Activated naive CD4-positive, alpha-beta T cell treated with anti-CD3 and anti-CD28 coated beads, Interleukin-2, amount 10 ng/mL, durations not matched to agents 7 days and 5 days (primary cell): ENCODE measurements at places on chromosomes 4 and X.

DNA sequence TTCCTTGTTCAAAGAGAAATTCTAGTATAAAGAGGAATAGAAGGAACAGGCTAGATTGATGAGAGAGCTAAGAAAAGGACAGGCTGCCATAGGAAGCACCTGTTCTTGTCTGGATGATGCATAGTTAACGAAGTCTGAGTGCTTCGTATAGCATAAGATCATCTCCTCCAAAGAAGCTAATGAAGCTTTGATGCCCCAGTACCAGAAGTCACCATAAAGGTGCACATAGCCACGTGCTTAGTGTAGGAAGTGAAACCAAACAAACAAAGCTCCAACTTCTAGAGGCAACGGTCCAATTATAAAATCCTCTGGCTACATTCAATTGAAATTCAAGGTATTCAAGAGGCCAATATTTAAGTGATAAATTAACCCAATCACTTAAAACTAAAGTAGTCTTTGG, 31.0 kb downstream of the AFAP1 start:
- no peak for DNase-seq
- no peaks in the 10 kb centered on the region for H3K36me3 ChIP-seq
- no peaks in the 10 kb centered on the region for H3K27me3 ChIP-seq
- H3K4me3 ChIP-seq = no peak overlapping the region
- H3K27ac ChIP-seq = no peak overlapping the region

- H3K27me3 ChIP-seq = peaks cover 78% of the 10 kb centered on the region
- H3K27ac ChIP-seq = no peak within 1 kb of the TSS
- H3K4me1 ChIP-seq = peaks cover 16% of the 10 kb centered on the region
- peak within 1 kb of the TSS; percentile 76 for H3K4me3 ChIP-seq
These were observed at the start of gene SCD5 for GRCh38 chr4:82798168-82799005. Gene SCD5 (minus strand): TSS chr4:82798796. CDS start chr4:82798537, 259 bp downstream.

DNA sequence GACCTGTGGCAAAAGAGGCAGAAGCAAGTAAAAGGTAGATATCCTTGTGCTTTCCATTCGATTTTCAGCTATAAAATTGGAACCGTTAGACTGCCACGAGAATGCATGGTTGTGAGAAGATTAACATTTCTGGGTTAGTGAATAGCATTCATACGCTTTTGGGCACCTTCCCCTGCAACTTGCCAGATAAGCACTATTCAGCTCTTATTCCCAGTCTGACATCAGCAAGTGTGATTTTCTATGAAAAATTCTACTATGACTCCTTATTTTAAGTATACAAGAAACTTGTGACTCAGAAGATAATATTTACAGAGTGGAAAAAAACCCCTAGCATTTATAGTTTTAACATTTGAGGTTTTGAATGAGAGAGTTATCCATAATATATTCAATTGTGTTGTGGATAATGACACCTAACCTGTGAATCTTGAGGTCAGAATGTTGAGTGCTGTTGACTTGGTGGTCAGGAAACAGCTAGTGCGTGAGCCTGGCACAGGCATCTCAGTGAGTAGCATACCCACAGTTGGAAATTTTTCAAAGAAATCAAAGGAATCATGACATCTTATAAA, 3.9 kb downstream of the FGB start:
- no peak overlapping the region for H3K27ac ChIP-seq
- H3K4me3 ChIP-seq = no peak overlapping the region
- no peak for DNase-seq
- H3K4me1 ChIP-seq = no peaks in the 10 kb centered on the region
- H3K36me3 ChIP-seq = no peaks in the 10 kb centered on the region

GRCh38 chr4:38237139-38237538, 276.9 kb downstream of the PTTG2 start:
- H3K27ac ChIP-seq = no peak overlapping the region
- no peak overlapping the region for H3K4me3 ChIP-seq
- H3K36me3 ChIP-seq = no peaks in the 10 kb centered on the region
- H3K27me3 ChIP-seq = peaks cover 11% of the 10 kb centered on the region

DNA sequence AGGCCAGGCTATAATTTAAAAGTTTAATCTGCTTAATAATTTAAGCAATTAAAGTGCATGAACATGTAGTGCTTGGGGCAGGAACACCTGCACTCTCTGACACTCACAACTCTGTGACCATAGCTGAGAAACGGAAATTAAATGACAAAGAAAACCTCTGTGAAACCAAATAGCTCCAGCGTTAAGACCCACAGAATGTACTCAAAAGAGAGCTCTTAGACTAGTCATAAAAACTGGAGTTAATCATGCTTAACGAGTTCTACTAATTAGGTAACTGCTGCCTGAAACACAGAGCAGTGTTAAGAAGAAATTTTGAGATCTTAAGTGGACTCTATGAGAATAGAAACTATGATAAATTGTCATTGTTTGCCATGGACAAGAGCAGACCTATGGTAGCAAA, 174.4 kb upstream of the SPIN4 start:
- H3K27me3 ChIP-seq = no peaks in the 10 kb centered on the region
- no peak overlapping the region for H3K27ac ChIP-seq
- H3K4me3 ChIP-seq = no peak overlapping the region
- DNase-seq = no peak

DNA sequence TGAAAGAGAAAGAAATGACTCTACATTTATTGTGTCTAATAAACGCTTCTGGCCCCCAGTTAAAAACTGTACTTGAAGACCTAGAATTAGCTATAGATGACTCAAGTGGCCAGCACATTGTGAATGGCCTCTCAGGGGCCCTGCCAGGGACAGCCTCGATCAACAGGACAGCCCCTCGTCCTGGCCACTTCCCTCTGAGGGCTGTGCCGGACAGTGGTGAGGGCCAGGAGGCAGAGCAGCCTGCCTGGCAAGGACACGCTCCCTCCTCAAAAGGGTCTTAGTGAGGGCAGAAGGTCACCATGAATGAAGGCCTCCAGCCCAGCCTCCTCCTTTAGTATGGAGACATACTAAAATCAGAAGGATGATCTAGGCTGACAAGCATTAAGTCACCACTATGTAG, 16.5 kb downstream of the RNF212 start:
- H3K27ac ChIP-seq = no peak overlapping the region
- peaks cover 19% of the 10 kb centered on the region for H3K27me3 ChIP-seq
- no peaks in the 10 kb centered on the region for H3K36me3 ChIP-seq
- H3K4me1 ChIP-seq = no peaks in the 10 kb centered on the region

DNA sequence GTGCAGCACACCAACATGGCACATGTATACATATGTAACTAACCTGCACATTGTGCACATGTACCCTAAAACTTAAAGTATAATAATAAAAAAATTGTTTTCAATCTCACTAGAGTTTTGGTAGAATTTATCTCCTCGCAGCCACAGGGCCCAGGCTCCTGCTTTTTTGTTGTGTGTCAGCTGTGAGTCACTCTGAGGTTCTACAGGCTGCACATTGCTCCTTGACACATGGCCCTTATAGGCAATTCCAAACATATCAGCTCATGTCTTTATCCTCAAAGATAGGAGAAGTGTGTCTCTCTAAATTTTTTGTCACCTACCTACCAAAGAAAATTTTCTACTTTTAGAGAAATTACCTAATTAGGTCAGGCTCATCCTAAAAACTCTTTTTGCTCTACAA, 252.1 kb upstream of the ADGRL3 start:
- no peaks in the 10 kb centered on the region for H3K36me3 ChIP-seq
- no peak overlapping the region for H3K4me3 ChIP-seq
- no peak for DNase-seq

- no peaks in the 10 kb centered on the region for H3K4me1 ChIP-seq
- peaks cover 55% of the 10 kb centered on the region for H3K36me3 ChIP-seq
- no peak overlapping the region for H3K4me3 ChIP-seq
- H3K27me3 ChIP-seq = no peaks in the 10 kb centered on the region
- DNase-seq = no peak
These were observed 27.6 kb downstream of the ANXA5 start for GRCh38 chr4:121669163-121669550.

DNA sequence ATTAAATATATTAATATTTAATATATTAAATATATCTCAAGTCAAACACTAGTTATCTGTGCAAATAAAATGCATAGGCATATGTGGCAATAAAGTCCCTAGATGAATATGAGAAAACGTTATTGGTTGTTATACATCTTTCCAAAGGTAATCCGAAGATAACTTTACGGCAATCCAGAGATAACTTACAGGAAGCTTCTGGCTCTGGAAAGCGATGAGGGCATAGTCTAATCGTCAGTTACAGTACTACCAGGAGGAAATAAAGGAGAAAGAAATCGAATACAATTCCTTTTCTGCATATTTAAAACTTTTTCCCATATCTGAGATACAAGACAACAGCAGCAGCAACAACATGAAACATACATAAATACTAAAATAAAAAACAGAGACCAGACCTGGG, 35.3 kb downstream of the CNOT6L start:
- H3K27ac ChIP-seq = no peak overlapping the region
- H3K27me3 ChIP-seq = no peaks in the 10 kb centered on the region
- DNase-seq = no peak
- peaks cover 15% of the 10 kb centered on the region for H3K36me3 ChIP-seq

DNA sequence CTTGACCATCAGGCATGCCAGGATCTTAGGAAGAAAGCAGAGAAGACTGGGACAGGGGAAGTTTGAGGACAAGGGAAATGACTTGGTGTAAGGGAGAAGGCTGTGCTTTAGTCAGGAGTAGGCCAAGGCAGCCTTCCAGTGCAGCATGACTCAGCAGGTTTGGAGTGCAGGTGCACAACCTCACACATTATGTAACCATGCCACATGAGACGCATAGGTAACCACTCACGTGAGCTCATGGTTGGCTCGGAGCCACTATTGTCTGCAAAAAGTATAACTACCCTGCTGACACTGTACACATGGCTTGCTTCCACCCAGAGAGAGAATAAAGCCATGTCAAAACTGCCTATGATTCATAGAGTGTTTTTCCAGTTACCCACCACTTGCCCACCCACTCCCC, 715.9 kb downstream of the SMARCA1 start:
- no peak for DNase-seq
- no peaks in the 10 kb centered on the region for H3K4me1 ChIP-seq
- no peaks in the 10 kb centered on the region for H3K36me3 ChIP-seq
- H3K27me3 ChIP-seq = no peaks in the 10 kb centered on the region

DNA sequence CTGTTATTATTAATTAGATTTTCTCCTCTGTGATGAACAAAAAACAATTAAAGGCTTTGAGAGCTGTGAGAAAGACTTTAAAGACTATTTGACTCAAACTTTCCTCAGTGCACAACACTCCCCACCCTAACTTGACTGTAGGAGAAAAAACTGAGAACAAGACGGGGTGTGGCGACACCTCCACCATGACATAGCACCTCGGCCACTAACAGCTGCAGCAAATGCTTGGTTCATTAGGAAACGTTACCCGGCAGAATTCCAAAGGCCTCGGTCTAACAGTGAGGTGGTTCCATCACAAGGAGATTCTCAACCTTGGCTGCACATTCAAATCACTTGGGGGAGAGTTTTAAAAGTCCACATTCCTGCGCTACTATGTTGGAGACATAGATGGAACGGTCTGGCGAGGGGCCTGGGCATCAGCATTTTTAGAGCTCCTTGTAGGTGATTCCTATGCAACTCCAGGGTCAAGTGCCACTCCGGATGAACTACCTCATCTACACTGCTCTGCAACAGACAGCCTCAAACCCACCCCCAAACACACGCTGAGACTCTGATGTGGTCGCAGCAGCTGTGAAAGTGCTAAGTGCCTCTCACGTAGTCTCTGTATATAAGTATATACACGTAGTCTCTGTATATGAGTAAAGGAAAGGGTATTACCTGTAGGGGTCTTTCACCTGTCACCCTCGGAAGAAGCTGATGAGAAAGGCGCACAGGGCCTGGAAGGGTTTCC, 1.0 kb downstream of the FGFBP2 start:
- peaks cover 18% of the 10 kb centered on the region for H3K27me3 ChIP-seq
- peaks cover 27% of the 10 kb centered on the region for H3K4me1 ChIP-seq
- peak; percentile 49 for DNase-seq
- H3K36me3 ChIP-seq = no peaks in the 10 kb centered on the region
- H3K4me3 ChIP-seq = peak overlapping the region; percentile 55

GRCh38 chr4:66178906-66179305, 508.6 kb upstream of the EPHA5 start:
- H3K27me3 ChIP-seq = no peaks in the 10 kb centered on the region
- no peaks in the 10 kb centered on the region for H3K36me3 ChIP-seq
- no peaks in the 10 kb centered on the region for H3K4me1 ChIP-seq

DNA sequence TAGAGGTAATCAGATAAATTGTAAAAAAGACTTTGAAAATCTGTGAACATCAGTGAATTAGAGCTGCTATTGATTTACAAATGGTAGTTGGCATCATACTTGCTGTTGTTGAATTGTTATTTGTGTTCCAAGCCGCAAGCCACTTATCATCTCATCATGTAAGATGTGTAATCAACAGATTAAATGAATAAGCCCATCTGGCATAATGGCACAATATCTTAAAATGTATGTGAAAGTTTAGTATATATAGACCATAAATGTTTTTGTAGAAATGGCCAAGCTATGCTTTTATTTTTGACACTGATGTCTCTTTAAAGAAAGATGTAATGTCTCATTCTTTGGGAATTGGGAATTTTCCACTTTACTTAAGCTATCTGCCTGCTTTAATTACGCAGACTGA, 682.6 kb upstream of the GNPDA2 start:
- no peak overlapping the region for H3K27ac ChIP-seq
- H3K36me3 ChIP-seq = no peaks in the 10 kb centered on the region
- no peak for DNase-seq
- no peaks in the 10 kb centered on the region for H3K4me1 ChIP-seq
- H3K4me3 ChIP-seq = no peak overlapping the region

GRCh38 chrX:106415276-106415895, 196.4 kb upstream of the RADX start:
- H3K36me3 ChIP-seq = no peaks in the 10 kb centered on the region
- H3K27me3 ChIP-seq = no peaks in the 10 kb centered on the region
- no peaks in the 10 kb centered on the region for H3K4me1 ChIP-seq
- no peak for DNase-seq
- H3K27ac ChIP-seq = no peak overlapping the region

DNA sequence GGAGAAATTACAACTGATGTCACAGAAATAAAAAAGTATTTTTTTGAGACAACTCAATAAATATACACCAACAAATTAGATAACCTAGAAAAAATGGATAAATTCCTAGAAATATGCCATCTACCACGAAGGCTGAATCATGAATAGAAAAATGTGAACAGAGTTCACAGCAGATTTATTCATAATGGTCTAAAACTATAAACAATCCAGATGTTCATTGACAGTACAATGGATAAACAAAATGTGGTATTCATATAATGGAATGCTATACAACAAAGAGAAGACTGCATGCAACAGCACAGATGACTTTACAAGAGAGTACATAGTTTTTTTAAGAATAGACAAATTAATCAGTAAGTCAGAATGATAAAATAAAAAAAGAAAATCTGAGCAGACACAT, 55.2 kb downstream of the CLOCK start:
- no peak overlapping the region for H3K27ac ChIP-seq
- DNase-seq = no peak
- H3K4me1 ChIP-seq = no peaks in the 10 kb centered on the region
- no peak overlapping the region for H3K4me3 ChIP-seq
- H3K27me3 ChIP-seq = no peaks in the 10 kb centered on the region

DNA sequence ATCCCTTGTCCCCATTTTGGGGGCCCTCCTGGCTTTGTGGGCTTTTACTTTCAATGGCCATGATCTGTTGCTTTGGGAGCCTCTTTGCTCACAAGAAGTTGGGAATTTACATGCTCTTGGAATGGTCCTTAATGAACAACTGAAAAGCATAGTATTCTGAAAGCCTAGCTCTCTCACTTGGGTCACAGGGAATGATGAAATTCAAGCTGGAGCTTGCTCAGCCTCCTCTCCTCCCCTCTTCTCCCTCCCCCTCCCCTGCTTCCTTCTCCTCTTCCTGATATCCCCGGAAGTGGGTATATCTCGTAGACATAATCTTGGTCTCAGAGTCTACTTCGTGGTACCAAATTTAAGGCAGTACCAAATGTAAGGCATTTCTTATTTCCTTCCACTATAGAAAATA, 400.6 kb upstream of the NR3C2 start:
- H3K27ac ChIP-seq = no peak overlapping the region
- H3K27me3 ChIP-seq = no peaks in the 10 kb centered on the region
- H3K4me1 ChIP-seq = no peaks in the 10 kb centered on the region
- no peaks in the 10 kb centered on the region for H3K36me3 ChIP-seq
